ENCODE measurements at places on chromosomes 11 and 22.

GRCh38 chr11:118892514-118892913 is 8.8 kb downstream of the CXCR5 start:
- no peak for DNase-seq

DNA sequence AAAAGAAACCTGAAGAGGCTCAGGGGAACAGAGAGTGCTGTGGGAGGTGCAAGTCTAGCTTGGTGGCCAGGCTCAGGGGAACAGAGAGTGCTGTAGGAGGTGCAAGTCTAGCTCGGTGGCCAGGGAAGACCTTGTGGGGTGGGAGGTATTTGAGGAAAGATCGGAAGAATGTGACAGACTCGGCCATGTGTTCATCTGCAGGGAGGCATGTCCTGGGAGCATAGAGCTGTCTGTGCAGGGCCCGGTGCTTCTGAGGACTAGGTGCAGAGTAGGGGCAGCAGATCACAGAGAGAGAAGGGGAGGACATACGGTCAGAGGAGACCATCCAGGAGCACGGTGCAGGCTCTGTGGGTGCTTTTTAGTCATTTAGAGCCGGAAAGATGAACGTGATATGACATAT is 10.8 kb downstream of the IFITM10 start:
- no peak for DNase-seq

DNA sequence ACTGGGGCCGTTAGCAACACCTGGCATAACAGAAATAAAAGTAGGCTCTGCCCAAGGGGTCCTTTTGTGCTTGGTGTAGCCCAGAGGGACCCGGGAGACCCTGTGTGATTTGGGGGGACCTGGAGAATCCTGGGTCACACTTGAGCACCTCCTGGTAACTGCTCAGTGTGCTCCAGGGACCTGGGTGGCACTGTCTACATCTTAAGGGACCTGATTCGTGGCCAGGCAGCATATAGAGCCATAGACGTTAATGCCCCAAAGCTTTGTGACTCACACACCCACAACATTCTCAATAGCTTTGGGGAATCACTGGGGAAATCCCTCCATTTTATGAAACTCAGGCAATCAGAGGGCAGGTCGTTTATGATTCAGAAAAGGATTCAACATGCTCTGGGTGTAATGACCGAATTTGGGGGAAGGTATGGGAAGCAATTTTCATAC is 3.6 kb upstream of the IGF2 start:
- no peak for DNase-seq

DNA sequence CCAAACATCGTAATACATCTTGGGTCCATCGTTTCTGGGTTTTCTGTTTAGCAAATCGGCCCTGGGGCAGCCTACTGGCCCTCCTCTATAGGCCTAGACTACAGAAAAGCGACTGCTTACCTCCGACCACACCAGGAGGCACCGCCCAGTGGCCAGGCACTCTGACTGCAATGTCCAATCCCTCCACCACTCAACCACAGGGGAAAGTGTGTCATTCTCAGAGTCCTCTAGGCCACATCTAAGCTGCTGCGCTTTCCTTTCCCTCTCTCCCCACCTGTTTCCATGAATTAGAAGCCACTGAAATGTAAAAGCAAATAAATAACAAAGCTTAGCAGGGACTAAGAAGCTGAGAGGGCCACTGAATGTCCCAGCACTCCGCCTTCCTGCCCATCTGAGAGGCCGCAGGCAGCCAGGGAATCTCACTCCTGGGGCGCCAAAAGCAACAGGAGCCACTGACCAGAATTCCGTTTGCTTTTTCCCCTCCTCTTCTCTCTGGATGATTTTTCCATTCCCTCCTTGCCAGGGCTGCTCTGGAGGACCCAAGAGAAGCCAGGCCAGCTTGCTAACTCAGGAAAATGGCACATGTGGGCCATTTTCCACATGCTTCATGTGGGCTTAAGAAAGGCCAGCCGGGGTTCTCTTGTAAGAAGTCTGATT is 50.1 kb upstream of the FLI1 start:
- no peak for DNase-seq

DNA sequence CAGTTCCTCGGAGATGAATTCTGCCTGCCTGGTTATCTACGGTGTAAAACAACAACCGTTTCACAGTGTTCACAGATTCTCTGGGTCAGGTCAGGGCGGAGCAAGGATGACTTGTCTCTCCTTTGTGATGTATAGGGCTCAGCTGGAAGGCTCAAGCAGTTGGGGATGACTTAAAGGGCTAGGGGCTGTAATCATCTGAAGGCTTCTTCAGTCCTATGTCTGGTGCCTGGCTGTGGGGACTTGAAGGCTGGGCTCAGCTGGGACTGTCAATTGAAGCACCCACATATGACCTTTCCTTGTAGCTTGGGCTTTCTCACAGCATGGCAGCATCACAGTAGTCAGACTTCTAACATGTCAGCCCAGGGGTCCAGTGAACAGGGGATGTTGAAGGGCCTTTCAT is 29.3 kb downstream of the EIF3F start:
- no peak for DNase-seq

- DNase-seq = no peak
Measured at GRCh38 chr11:35750981-35751663, 88.5 kb downstream of the TRIM44 start.

DNA sequence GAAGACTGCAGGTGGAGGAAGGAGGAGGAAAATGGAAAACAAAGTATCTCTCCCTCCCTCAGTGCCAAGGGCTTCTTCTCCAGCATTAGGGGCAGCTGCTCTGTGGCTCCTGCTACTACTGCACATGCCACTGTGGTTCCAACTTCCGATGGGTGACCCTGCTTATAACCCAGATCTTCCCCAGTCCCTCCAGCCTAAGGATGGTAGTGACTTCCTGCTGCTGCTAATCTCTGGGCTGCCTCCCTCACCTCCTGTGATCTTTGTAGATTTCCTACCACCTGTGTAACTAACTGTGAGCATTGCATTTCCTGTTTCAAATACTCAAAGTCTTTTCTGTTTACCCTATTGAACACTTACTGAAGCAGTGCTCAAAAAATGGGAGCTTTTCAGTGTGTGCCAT is 28.7 kb upstream of the TRPC6 start:
- no peak for DNase-seq

GRCh38 chr11:33225371-33225770 is 31.8 kb upstream of the HIPK3 start:
- no peak for DNase-seq

DNA sequence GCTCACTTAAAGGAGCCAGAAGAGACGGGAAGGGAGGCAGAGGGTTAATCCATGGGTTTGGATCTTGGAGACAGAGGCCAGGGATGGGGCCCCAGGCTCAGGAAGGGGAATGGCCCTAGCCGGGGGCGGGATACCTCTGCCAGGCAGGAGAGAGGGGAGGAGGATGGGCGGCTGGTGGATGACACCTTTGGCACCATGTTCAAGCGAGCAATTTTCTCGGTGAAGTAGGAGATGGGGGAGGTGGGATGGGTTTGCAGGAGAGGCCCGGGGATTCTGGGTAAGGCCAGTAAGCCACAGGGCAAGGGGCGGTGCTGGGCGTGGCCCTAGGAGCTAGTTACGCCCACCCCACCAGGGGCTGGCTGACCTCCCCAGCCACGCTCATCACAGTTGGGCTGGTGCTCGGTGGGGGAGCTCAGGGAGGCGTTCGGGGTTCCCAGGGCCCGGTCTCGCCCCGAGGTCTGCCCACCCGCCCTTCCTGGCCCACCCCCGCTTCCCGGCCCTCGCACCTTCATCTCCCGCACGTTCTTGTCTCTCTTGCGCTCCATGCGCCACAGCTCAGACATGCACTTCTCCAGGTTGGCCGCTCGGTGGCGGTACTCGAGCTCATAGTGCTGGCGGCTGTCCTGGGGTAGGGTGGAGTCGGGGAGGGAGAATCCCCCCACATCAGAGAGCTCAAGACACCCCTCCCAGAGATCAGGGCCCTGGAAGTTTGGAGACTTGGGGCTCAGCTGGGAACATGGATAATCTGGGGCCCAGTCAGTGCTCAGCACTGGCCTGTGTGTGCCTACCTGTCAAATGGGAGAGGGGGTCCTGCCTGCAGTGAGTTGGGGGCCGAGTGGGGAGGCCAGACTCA is 12.7 kb downstream of the BAIAP2L2 start:
- DNase-seq = no peak

- no peak for DNase-seq
Measured at GRCh38 chr11:83951521-83951920, 665.4 kb upstream of the CCDC90B start.

DNA sequence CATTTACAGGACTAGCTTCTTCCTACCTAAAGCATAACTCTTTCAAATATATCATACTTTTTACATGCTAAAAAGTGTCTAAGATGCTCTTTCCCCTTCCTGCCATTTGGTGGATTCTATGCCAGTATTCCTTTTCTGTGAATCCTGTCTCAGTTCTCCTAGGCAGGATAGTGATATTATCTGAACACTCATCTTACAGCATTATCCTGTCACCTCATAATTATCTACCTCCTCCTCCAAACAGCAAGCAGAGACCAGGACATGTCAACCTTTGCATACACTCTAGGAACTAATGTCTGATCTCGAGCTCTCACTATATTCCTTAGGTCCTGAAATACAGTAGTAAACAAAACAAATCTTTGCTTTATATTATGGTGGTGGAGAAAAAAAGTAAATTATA is 275.5 kb downstream of the FAM181B start:
- no peak for DNase-seq

GRCh38 chr22:48592066-48592345 is 1235.7 kb downstream of the BRD1 start:
- no peak for DNase-seq

DNA sequence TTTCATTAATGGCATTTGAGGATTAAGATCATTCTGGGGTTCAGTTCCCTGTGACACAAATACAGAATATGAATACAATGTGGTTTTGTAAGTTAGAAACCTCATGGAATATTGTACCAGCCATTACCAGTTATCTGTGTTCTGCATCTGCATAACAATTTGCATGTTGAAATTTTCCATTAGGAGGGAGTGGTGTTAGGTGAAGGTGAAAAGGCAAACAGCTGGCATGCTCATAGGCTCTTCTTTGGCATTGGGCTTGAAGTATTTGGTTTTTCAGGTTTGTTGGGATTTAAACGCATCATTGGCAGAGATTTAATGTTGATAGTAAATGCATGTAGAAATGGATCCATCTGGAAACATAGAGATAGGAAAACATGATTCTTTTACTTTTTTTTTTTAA is 18.6 kb downstream of the RTN3 start:
- DNase-seq = no peak
